ENCODE measurements at places on chromosomes 13 and 19.

DNA sequence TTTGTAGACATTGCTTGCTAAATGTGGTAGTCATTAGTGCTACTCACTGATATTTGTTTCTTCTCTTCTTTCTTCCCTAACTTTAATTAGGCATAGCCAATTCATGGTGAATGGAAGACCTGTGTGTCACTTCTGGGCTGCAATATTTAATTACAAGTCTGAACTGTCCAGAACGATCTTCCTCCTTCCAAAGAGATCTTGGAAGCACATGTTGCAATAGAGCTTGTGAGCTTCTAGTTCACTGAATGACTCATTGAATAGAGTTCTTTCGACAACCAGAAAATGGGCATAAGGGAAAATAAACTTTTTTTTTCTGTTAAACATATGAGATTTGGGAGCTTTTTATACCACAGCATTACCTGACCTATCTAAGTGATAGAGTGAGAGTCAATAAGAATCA, 1264.6 kb downstream of the PCDH9 start:
- no peak for DNase-seq

DNA sequence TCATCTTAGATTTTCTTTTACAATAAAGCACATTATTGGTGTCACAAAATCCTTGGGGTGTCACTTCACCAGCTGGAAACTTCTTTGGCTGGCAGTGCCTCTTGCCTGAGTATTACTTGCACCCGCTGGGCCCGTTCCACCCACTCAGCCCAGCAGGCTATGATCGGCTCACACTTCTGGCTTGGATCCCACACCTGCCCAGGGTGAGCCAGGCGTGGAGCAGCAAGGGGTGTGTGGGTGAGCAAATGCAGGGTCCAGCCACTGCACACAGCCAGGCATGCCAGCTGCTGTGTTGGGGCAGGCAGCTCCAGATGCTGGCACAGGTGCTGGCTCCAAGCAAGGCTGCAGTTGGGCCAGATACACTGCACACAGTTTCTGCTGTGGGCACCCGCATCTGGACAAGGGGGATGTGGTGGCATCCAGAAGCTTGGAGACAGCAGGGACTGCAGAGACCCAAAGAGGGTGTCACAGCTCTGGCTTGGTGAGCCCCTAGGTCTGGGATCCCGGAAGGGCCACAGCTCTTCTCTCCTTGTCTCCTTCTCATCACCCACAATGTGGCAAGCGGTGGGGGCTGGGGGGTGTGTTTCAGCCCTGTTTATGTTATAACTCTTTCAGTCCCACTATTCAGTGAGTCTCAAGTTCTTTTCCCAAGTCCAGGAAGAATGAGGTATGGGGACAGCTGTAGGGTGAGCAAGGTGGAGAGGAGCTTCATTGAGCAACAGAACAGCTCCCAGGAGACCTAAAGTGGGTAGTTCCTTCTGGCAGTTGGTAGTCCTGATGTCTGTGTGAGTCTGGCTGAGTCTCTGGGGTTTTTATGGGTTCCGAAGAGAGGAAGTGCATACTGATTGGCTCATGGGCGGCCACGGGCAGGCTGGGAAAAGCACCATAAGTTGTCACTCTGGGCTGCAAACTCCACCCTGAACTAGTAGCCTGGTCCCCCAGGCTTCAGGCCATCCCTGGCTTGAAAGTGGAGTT, 25.3 kb upstream of the TBC1D4 start:
- DNase-seq, result no peak

- no peak for DNase-seq
Measured at GRCh38 chr19:3333662-3334061, 32.7 kb upstream of the NFIC start.

DNA sequence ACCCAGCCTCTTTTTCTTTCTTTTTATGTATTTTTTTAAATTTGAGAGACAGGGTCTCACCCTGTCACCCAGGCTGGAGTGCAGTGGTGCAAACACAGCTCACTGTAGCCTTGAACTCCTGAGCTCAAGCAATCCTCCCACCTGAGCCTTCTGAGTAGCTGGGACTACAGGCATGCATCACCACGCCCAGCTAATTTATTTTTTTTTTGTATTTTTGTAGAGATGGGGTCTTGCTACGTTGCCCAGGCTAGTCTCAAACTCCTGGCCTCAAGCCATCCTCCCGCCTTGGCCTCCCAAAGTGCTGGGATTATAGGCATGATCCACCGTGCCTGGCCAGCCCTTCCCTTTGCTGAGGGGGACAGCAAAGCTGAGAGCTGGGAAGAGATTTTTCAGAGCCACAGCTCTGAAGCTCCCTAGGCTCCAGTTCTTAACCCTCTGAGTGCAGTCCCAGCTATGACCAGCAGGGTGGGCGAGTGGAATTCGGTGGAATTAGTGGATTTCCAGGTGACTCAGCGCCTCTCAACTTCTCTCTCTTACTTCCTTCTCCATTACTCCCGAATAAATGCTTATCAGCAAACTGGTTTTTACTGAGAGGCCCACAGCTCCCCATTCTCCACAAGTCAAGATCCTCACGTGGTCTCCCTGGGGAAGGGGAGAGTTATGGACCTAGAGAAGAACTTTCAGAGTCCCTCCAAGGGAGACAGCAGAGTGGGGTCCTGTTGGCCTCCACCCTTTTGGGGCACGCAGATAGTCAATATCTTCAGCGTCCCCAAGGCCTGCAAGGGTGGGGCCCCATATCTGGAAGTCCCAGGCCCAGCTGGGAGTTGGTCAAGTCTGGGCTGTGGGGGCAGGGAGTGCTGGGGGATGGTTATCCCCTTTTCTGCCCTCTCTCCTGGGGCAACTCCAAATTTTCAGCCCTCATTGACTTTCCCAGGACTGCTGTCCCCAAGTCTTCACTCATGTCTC, 1.2 kb downstream of the BLVRB start:
- peak; percentile 43 for DNase-seq

DNA sequence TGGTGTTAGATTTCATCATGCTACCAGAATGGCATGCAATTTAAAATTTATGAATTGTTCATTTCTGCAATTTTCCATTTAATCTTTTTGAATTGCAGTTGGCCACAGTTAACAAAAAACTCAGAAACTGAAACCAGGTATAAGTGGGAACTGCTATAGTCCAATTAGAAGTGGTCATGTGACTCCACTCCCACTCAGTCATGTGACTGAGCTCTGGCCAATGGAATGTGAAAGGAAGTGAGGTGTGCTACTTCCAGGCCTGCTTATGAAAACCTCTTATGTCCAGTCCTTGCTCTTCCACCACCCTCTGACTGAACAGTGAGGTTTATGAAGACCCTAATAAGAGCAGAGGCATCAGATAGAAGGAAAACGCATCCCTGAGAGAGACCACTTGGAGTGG, 47.0 kb downstream of the DLEU7 start:
- no peak for DNase-seq

- no peak for DNase-seq
Measured at GRCh38 chr13:111880185-111880584, 186.8 kb upstream of the SOX1 start.

DNA sequence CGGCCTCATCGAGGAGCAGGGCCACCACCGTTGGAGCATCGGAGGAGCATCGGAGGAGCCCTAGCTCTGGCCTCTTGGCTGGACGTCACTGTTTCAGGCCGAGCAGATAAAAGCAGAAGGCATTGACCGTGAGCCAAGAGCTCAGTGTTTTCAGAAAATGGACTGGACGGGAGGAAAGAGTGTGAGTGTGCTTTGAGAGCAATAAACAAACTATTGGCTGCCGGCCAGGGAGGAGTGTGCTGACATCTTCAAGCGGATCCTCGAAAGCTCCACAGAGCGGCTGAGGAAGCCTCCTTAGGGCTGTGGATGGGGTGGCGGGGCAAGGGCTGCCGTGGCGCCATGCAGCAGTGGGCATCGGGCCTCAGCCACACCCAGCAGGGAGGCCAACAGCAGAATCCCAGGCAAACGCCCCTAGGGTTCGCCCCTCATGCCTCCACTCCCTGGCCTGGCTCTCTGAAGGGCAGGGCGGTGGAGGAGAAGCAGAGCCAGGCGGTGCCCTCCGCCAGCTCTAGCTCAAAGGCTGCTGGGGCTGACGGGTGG, 41.8 kb downstream of the IRS2 start:
- DNase-seq, result peak; percentile 30

DNA sequence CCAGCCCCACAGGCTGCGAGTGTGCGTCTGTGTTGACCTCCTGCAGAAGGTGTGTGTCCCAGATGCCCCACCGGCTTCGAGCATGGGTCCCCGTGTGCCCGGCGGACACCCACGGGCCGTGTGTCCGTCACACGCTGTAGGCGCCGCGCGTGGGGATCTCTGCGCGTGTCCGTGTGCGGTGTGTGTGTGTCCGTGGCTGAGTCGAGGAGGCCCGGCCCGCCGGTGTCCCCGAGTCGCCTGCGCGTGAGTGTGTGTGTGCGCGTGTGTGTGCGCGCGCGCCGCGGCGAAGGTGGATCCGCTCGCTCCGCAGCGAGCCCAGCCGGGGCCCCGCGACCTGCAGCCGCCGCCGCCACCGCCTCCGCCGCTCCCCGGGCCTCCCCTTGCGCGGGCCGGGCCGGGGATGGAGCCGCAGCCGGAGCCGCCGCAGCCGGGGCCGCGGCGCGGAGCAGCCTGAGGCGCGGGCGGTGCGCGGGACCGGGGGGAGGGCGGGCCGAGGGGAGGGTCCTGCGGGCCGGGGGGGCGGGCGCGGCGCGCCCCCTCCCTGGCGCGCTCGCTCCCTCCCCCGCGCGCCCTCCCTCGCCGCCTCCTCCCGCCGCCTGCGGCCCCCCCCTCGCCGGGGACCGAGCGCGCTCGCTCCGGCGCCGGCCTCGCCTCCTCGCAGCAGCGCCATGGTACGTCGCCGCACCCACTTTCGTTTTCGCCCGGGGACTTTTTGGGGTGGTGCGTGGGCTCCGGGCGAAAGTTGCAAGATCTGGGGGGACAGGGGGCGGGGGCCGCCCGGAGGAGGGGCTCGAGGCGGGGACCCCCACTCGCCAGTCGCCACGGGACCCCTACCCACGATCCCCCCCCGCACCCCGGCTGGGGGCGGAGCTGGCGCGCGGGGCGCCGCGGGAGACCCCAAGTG, 7.1 kb upstream of the NFIC start:
- DNase-seq, result no peak

GRCh38 chr19:10292789-10293636, 3.3 kb downstream of the ICAM5 start:
- DNase-seq, result no peak

GRCh38 chr13:93145199-93145598, 81.4 kb upstream of the GPC6 start:
- no peak for DNase-seq

DNA sequence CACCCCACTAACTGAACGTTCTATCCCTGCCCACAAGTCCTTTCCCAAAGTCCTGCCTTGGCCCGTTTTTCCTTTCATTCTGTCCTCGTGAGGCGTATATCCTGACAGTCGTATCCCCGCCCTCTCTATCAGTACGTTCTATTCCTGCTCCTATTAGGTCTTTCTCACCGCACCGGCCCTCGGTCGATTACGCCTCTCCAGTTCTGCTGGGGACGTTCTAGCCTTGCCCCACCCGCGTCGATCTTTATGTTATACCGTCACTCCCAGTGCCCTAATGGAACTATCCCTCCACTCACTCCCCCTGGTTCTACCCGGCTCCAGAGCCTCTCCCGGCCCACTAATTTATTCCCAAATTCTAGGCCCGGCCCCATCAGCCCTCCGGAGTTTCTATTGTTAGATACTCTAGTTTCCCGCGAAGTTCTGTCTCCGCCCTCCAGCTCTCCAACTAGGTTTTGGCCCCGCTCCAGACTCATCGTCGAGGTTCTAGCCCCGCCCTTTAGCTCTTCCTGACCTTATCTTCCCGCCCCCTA, 2.0 kb downstream of the PLAUR start:
- DNase-seq, result peak; percentile 99

DNA sequence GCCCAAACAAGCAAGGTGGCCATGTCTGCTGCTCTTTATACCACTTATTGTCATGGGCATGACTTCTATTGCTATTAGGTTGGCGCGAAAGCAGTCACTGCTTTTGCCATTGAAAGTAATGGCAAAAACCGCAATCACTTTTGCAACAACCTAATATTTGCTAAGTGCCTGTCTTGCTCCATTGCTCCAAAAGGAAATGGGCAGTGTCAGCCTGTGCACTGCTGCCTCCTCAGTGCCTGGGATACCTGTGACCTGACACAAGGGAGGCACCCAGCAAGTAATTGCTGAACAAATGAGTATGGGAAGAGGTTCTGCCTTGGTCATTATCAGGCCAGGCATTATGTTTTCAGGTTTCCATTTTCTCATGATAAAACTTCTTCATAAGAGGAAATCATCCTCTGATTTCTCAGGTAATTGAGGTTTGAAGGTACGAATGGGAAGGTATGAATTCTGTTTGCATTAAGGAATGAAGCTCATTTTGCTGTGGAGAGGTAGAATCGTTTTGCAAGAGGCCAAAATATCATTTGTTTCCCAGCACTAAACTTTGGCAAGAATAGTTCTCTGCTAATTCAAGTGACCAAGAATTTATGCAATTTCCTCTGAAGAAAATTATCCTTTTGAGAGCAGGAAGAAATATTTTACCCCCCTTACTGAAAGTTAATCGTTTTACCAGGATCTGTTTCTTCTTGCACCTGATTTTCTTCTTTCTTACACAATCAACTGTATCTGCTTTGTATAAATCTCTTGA, 128.4 kb upstream of the SPRY2 start:
- no peak for DNase-seq

DNA sequence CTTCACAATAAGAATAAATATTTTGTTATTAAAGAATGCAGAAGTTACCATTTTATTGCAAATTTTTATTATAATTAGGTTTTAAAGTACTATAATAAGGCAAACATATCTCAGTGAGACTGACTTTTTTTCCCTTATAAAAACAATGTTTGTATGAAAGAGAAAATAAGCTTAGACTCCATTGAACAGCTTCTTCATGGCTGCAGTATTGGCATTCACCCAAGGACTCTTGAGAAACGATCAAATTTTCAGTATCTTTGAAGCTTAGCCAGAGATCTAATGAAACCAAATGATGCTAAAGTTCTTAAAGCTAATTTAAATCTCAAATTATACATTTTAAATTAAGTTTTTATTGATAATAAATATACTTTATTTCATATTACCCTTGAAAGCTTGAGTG, 128.3 kb downstream of the GGACT start:
- DNase-seq, result no peak

DNA sequence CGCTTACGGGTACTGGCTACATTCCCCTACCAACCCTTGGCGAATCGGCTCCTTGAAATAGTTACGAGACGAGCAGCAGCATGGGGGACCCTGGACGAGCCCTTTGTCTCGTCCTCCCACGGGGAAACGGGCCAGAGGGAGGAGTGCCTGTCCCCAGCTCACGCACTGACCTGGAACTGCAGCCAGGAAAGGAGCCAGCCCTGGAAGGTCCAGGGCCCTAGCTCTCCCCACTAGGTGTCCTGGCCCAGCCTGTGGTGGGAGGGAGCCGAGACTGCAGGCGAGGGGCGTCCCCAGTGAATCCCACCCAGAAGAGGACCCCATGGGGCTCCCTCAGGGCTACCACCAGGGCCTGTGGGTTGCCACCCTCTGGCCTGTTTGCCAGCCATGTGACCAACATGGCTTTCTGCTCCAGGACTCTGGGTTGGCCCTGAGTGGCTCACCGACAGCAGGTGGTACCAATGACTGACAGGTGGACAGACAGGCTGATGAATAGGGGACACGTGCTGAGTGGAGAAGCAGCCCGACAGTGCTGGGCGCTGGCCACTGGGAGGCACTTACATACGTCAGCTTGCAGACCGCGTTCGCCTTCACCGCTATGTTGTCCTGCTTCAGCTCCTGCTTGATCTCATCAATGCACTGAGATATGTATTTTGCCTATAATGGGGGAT, 13.2 kb downstream of the AP3D1 start:
- DNase-seq, result no peak

- DNase-seq, result no peak
Measured at GRCh38 chr13:51943721-51944120, 67.5 kb downstream of the ATP7B start.

- no peak for DNase-seq
Measured at GRCh38 chr13:48317511-48318376, 14.2 kb downstream of the RB1 start.

All from NCI-H2171 (cell line).